ENCODE measurements at places on chromosomes 5 and 9.

GRCh38 chr5:30959238-30959637 lies 234.2 kb upstream of the CDH6 start:
- no peak for DNase-seq

DNA sequence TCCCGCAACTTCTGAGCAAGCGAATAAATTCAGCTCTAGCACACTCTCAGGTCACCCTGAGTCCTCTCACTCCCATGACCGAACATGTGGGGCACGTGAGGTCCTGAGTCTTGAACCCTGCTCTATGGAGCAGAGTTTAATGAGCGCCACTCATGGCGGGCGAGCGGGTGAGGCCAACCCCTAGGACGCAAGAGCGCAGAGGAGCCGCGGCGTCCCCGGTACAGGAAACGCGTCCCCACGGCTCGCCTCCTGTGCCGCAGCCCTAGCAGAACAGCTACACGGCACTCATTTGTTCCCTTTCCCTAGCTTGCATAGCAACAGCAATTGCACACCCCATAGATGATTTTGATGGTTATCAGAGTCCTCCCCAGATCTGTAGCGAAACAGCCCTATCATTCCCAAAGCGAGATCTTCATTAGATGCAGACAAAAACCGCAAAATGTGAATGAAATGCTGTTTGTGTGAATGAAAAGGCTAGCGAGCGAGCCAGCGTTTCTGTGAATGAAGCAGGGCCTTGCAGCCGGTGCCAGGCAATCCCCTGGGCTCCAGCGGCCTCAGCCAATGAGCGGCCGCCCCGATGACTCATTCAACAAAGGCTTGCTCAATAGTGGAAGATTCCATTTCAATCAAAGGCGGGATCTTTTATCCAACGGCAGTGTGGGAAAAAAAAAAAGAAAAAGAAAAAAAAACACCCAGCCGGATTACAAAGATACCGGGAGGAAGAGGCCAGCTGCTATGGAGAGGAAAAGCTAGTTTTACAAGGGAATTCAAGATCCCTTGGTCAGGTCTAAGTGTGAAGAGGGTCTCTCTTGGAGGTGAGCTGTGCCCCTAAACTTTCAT lies 1.5 kb upstream of the SHC3 start:
- DNase-seq, result peak; percentile 75

GRCh38 chr5:75964008-75964407 lies 119.2 kb upstream of the SV2C start:
- peak; percentile 10 for DNase-seq

DNA sequence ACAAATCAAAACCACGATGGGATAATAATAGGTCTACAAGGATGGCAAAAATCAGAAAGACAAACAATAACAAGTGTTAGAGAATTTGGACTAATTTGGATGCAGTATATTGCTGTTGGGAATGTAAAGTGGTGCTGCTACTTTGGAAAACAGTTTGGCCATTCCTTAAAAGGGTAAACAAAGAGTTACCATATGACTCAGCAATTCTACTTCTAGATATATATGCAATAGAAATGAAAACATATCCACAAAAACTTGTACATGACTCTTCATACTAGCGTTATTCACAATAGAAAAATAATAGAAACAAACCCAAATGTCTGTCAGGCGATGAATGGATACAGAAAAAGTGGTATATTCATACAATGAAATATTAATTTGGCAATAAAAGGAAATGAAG lies 58.3 kb downstream of the JAK2 start:
- DNase-seq, result no peak

GRCh38 chr5:153711755-153712154 lies 221.3 kb downstream of the GRIA1 start:
- DNase-seq, result no peak

DNA sequence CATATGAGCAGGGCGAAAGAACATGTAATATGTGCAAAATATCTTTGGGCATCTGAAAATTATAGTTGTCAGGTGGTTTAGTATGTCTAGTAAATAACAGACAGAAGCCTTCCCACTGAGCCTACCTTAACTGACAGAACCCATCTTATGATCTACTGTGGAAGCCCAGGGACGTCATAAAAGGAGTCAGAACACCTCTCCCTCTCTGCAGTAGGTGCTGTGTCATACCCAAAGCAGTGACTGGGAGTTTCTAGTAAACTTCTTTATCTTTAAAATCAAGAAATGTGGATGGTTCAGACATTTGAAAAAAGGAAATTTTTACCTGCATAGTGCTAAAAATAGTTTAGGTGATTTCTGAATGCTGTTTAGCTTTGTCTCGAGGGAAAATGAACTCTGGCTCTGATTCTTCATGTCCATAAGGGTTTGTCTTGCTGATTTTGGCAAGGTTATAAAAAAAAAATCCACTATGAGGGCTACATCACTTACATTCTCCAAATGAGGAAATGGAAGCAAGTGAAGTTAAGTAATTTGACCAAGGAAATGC lies 104.0 kb downstream of the NUDT12 start:
- no peak for DNase-seq

GRCh38 chr5:180646289-180646962 lies 3.0 kb downstream of the FLT4 start:
- DNase-seq, result no peak

DNA sequence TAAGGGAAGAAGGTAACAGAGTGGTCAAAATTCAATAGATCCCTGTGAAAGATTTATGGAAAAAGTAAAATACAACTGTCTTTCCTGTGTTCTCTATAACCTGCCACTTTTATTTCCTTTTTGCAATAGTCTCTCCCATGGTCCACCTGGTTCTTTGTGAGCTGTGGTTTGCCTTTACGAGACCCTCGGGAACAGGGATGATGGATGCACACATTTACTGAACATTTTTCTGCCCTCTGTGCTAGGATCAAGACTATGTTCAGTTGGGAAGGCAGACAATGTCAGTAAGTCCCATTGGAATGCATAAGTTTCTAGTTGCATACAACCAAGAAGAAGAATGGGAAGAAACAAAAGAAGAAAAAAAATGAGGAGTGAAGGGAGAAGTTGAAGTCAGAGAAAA lies 281.2 kb downstream of the TRPM3 start:
- DNase-seq, result no peak

- DNase-seq, result no peak
Measured at GRCh38 chr5:12323637-12324229, 419.5 kb upstream of the CTNND2 start.

GRCh38 chr9:128097543-128098296 lies 29.7 kb downstream of the SLC25A25 start:
- DNase-seq, result no peak

DNA sequence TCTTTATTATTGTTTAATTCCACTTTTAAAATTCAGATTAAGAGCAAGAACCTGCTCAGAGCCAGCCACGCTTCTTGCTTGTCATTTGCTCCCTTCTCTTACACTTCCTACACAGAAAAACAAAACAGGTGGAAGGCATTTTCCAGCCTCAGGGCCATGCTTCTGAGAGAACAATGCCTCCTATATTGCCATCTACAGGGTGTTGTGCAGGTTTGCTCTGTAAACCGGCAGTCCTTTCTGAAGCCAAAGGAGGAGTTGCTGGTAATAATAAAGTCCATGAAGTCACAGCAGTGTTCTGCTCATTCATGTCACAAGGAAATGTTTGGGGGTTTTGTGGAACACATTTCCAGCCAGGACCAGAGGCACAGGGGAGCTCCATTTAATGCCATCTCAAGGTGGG lies 16.1 kb upstream of the PRLR start:
- DNase-seq, result no peak

DNA sequence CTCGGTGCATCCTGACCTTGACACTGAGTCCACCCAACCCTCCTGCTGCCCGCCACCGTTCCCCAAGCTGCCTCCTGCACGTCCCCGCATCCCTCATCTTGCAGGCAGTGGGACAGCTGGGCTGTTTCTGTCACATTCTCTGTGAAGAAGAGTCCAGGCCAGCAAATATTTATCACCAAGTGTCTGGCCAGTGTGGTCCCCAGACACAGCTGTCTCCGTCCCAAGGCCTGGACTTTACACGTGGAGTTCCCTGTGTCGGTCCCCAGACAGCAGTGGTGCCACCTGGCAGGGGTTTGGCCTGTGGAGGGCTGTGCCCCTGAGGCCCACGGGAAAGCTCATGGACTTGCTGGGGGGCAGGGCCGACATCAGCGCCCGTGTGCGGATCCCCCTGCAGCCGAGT lies 9.2 kb upstream of the SLC12A7 start:
- DNase-seq, result no peak

DNA sequence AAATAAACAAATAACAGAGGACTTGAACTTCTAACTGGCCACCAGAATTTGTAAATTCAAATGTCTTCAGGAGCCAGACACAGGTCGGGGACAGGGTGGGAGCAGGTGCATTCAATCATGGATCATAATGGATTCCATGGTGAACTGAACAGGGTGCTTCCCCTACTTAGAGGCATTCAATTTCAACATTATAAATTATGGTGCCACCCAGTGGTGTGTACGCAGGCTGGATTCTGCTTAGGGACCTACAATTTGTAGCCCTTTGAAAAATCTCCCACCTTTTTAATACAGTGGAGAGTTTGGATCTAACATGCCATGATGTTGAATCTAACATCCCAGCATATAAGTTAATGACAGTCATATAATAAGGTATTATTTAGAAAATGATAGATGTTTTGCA lies 22.3 kb downstream of the KLF9 start:
- no peak for DNase-seq
